Spinal cord (tissue), 10 donors: ENCODE measurements at places on chromosomes 4 and X. TPM values are rescaled to one million over a fixed set of nuclear protein-coding genes. Genes with fewer than 3 reads are reported as not detected.

Gene NPY2R
- polyA plus RNA-seq = 1.1 TPM

Gene TRIM75
- not detected for polyA plus RNA-seq

Gene GPRASP3
- polyA plus RNA-seq = 32.9 TPM

Gene ERVMER34-1
- polyA plus RNA-seq = 1.1 TPM

Gene NDST3
- polyA plus RNA-seq = 8.1 TPM

Gene CT55
- 0.12 TPM for polyA plus RNA-seq

Gene ASB9
- polyA plus RNA-seq = 2.9 TPM

Gene MAP9
- 38.0 TPM for polyA plus RNA-seq

Gene CDS1
- 15.4 TPM for polyA plus RNA-seq

Gene CD38
- 8.2 TPM for polyA plus RNA-seq

Gene POF1B
- 0.12 TPM for polyA plus RNA-seq
